ENCODE measurements at places on chromosomes 6 and 20. TPM values are rescaled to one million over a fixed set of nuclear protein-coding genes. Genes with fewer than 3 reads are reported as not detected.

The AFG1L gene
- total RNA-seq, result 11.3 TPM

The ANKRD66 gene
- not detected for total RNA-seq

The NOP56 gene
- 275 TPM for total RNA-seq

The PRKN gene
- 6.8 TPM for total RNA-seq

GRCh38 chr6:141209890-141210289, 922.8 kb upstream of the GJE1 start:
- H3K4me3 ChIP-seq, result no peak overlapping the region
- no peak overlapping the region for H3K27ac ChIP-seq
- H3K36me3 ChIP-seq, result no peaks in the 10 kb centered on the region
- H3K27me3 ChIP-seq, result no peaks in the 10 kb centered on the region

GRCh38 chr6:134147034-134147533, 94.7 kb upstream of the SLC2A12 start:
- H3K4me1 ChIP-seq, result no peaks in the 10 kb centered on the region
- H3K27me3 ChIP-seq, result no peaks in the 10 kb centered on the region
- no peak overlapping the region for H3K27ac ChIP-seq
- H3K36me3 ChIP-seq, result no peaks in the 10 kb centered on the region
- H3K4me3 ChIP-seq, result no peak overlapping the region

DNA sequence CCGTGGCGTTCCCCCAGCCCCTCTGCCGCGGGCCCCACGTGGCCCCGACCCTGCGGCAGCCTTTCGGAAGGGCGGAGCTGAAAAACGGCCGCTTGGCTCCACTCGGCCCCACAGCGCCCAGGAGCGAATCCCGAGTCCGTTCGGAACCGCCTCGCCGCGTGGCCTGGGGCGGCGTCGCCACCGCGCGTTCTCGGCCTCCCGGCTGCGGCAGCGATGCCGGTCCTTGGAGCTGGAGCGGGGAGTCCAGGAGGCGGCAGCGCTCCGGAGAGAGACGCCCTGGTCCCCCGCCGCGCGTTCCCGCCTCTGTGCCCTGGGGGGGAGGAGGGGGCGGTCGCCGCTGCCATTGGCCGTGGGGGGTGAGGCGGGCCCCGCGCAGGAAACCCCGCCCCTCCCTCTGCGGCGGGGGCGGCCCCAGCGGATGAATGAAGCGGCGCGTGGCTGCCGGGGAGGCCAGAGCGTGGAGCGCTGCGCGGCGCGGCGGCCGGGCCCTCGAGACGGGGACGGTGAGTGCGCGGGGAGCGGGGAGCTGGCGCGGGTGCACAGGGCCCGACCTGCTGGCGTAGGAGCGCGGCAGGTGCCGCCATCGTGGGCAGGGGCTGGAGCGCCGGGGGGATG, at the start of gene SLCO4A1:
Gene SLCO4A1, plus strand, starts transcription at position 453 of the 615 bp plus-strand sequence. CDS start 13,952 bp downstream, outside the sequence.
- H3K4me1 ChIP-seq, result peaks cover 3% of the 10 kb centered on the region
- H3K27me3 ChIP-seq, result peaks cover 74% of the 10 kb centered on the region
- DNase-seq, result no peak
- no peaks in the 10 kb centered on the region for H3K36me3 ChIP-seq

DNA sequence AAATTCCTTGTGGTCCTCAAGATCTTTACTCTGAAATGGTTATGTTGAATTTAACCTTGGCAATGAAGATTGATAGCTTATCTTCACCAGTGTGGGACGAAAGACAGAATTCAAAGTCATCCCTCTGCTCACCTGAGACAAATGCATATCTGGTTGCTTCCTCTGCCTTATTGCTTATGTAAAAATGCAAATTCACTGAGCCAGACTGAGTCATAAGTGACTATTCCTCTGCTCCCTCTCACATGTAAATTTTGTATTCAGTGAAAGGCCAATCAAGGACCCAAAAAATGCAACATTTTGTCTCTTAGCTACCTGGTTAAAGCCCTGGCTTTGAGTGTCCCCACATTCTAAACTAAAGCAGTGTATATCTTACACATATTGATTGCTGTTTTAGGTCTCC, 593.1 kb upstream of the GJE1 start:
- DNase-seq, result no peak
- no peaks in the 10 kb centered on the region for H3K4me1 ChIP-seq
- no peak overlapping the region for H3K27ac ChIP-seq
- H3K36me3 ChIP-seq, result no peaks in the 10 kb centered on the region
- H3K4me3 ChIP-seq, result no peak overlapping the region
- no peaks in the 10 kb centered on the region for H3K27me3 ChIP-seq

DNA sequence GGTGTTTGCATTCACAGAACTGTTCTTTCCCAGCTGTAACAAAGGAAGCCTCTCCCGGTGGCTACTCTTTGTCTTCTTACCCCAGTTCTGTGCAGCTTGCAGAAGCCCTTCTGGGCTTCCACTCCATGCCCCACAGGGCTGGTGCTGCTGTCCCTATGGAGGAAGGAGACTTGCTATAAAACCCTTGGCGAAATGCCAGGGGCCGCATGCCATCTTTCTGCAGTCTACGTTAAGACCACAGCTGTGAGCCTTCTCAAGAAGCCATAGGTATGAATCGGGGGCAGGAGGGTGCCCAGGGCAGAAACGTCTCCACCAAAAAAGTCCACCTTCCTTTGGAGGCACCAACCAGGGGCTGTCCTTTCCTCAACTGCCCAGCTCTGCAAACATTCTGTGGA, 60.7 kb downstream of the PRND start:
- peaks cover 17% of the 10 kb centered on the region for H3K36me3 ChIP-seq
- H3K4me1 ChIP-seq, result no peaks in the 10 kb centered on the region
- H3K27me3 ChIP-seq, result no peaks in the 10 kb centered on the region
